ENCODE measurements at places on chromosomes 12 and 14.

DNA sequence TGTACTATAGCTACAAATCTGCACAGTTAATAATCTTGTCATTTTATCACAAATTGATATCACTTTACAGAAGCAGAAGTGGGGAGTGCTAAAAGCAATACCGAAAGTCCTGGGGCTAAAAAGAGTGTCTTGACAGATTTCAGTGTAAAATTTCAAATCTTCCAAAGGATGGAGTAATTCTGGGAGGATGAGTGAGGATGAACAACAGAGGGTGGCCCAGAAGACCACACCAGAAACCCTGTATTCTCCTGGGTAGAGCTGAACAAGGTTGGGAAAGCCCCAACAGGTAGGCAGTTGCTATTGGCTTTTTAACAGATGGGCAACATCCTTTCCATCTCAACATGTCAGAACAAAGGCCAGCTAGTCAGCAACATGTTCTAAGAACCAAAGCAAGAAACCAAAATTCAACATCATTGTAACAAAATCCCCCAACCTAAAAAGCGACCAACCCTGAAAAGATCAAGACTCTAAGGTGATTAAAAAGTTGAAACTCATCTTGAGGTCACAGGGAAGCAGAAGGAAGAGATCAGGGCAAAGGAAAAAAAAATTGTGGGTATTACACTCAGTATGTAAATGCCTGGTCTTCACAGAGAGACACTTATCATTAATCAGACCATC is 38.8 kb downstream of the CBX5 start:
- peaks cover 51% of the 10 kb centered on the region for H3K36me3 ChIP-seq
- no peak for DNase-seq
- H3K4me1 ChIP-seq, result no peaks in the 10 kb centered on the region
- no peak overlapping the region for H3K4me3 ChIP-seq
- peak overlapping the region; percentile 64 for H3K27ac ChIP-seq

DNA sequence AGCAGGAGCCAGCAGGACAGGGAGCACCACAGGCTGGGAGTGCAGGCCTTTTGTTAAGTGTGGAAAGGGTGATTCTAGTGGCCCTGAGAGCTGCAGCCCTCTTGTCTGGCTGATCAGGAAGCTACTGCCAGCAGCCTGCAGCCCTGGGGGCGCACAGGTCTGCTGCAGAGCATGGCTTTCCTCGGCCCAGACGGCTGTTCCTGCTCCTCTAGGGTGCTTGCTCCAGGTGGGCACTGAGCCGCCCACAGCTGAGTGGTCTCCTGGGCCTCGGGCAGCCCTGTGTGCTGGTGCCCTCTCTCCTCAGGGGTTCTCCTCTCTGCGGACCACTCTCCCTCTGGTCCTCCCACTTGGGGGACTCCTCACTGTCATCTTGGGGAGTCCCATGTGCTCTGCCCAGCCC is 18.9 kb downstream of the CCDC88C start:
- DNase-seq, result no peak
- peak overlapping the region; percentile 84 for H3K27ac ChIP-seq
- H3K27me3 ChIP-seq, result no peaks in the 10 kb centered on the region

DNA sequence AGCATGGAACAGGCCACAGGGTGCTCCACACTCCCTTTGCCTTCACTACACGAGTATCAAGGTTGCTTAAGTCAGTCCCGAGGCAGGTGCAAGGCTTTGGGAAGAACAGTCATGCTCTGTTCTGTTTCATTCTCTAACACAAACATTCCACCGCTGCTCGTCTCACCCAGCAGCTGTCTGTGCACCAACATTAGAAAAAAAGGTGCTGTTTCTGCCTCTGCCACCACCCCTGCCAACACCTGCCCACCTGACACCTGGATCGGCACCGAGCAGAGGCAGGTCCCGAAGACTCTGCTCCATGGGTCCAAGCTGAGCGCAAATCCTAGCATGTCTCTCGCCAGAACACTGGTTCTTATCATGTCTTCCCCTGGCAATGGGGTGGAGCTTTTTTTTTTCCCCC is 347.7 kb downstream of the TMEM132D start:
- no peak overlapping the region for H3K27ac ChIP-seq
- DNase-seq, result no peak
- no peak overlapping the region for H3K4me3 ChIP-seq
- H3K4me1 ChIP-seq, result no peaks in the 10 kb centered on the region
- peaks cover 76% of the 10 kb centered on the region for H3K36me3 ChIP-seq

DNA sequence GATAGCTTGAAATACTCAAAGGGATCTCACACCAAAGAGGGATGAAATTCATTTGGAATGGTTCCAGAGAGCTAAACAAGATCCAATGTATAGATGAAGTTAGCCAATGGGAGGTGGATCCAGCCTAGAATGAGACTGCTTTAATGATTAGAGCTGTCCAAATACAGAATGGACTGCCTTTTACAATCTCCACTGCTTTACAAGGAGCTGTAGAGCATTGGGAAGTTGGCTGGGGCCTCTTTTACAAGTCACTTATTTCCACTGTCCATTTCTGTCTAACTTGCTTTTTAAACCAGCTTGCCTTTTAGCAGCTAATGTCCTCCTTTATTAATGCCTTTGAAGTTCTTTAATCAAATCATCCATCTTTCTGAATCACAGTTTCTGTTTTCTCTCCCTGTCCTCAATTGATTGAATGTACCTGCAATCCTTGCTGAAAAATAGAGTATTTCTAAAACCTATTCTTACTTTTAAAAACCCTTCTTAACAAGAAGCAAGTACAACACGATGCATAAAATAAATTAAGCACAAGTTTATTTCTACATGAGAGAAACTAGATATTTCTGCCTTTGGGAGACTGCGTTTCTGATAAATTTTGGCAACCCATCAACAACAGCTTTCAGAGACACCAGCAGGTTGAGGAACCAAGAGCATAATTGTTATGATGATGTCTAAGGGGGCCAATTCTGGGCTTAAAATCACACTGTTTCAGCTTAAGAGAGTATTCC is 3.4 kb upstream of the ATP2A2 start:
- H3K4me3 ChIP-seq, result no peak overlapping the region
- H3K27me3 ChIP-seq, result peaks cover 13% of the 10 kb centered on the region
- no peak for DNase-seq
- peaks cover 25% of the 10 kb centered on the region for H3K4me1 ChIP-seq
